Activated naive CD4-positive, alpha-beta T cell (primary cell): ENCODE measurements at places on chromosomes 2 and 18.

DNA sequence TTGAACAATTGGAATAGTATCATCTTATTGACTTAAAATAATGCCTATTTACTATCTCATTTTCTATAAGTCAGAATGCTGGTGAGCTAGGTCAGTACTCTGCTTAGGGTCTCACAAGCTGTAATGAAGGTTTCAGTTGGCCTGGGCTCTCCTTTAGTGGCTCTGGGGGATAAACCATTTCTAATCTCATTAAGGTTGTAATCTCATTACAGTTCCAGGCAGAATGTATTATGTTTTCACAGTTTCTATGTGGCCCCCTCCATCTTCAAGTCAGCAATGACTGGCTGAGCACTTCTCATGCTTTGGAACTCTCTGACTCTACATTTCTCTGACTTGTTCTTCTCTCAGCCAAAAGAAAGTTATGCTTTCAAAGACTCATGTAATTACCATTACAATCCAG, 163.1 kb downstream of the CCDC178 start:
- DNase-seq: no peak

DNA sequence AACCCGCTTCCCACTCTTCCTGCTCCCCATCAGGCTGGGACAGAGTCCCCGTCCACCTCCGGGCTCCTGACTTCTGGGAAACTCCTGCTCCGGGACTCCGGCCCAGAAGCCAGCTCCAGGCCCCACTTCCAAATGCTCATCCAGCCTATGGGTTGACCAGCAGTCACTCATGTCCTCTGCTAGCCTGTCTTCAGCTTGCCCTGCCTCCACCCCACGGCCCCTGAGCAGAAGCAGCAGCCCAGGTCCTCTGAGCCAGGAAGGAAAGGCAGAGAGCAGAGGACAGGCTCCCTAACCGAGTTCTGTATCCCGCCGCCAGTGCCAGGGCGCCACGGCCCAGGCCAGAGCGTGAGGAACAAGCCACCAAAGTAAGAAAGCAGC, 86.4 kb upstream of the ID2 start:
- no peak for DNase-seq

GRCh38 chr2:69742322-69742952, 503 bp downstream of the ANXA4 start:
- DNase-seq: no peak

- DNase-seq: no peak
Observed at GRCh38 chr2:25132299-25132635, 36.1 kb downstream of the POMC start.

DNA sequence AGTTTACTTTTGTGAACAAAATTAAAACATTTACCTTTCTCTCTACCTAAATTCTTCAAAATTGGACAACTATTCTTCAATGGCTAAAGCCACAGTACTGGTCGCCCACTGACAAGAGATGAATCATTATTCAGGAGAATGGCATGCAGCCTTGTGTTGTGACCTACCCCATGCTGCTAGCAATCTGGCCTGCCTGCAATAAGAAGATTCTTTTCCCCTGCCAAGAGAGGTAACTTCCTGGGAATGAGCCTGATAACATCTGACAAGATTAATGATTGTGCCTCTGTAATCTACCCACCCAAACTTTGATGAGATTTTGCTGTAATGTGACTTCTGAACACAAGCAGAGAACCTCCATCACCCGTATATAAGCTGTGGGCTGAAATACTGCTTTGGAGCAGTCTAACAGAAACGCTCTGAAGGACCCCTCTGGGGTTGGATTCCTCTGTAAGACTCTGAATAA, 47.0 kb upstream of the ST3GAL5 start:
- no peak for DNase-seq

GRCh38 chr2:189083106-189083505, 96.5 kb downstream of the COL5A2 start:
- no peak for DNase-seq

DNA sequence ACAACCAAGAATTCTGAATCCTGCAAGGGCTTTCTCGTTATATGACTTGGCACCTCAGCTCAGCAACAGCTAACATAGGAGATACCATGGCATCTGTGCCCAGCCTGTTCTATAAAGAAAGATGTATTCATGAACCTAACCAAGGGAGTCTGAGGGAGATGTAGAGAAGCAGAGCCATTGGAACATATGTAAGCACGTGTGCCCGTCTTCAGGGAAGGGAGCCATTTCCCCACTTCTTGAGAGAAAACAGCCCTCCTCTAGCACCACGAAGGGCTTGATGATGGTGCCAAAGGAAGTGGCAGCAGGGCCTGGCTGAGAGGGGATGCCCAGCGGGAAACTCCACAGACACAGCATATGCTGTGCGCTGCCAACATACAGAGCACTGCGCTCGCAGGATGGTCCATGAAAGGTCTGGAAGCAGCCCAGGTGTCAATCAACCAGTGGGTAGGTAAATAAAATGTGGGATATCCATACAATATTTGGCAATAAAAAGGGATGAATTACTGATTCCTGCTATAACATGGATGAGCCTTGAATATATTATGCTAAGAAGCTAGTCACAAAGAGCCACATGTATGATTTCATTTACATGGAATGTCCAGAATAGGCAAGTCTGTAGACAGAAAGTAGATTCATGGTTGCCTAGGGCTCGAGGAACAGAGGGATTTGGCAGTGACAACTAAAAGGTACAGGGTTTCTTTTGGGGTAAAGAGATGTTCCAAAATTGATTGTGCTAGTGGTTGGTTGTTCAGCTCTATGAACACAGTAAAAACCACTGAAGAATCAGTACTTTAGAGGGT, 16.1 kb downstream of the TMEM247 start:
- no peak for DNase-seq

- no peak for DNase-seq
Observed at GRCh38 chr2:9558948-9559381, 3.3 kb upstream of the ADAM17 start.

DNA sequence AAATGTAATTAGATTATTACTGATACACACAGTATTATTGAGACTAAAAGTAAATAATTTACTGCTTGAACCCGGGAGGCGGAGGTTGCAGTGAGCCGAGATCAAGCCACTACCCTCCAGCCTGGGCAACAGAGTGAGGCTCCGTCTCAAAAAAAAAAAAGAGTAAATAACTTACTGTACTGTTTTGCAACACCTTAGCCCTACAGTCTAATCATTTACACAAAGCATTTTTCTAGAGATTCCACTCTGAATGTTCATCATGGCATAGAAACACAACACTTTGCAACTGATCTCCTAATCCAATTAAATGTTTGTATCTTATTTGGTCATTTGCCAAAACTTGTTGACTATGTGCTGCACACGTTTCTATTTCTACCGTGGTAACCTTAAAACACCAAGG, 23.4 kb upstream of the RMP24 start:
- DNase-seq: no peak

GRCh38 chr2:43067254-43068040, 159.0 kb downstream of the ZFP36L2 start:
- DNase-seq: no peak

DNA sequence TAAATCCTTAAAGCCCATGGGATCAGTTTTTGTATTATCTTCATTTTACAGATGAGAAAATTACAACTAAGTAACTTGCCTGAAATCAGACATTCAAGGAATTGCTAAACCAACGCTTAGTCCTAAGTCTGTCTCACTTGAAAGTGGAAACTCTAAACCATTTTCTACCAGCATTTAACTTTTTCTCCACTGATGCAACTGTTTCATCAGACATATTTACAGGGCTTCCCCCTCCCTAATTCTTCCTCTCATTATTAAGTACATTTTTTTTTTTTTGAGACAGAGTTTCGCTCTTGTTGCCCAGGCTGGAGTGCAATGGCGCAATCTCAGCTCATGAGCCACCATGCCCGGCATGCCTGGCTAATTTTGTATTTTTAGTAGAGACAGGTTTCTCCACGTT, 88.6 kb downstream of the ACVR1C start:
- DNase-seq: no peak

DNA sequence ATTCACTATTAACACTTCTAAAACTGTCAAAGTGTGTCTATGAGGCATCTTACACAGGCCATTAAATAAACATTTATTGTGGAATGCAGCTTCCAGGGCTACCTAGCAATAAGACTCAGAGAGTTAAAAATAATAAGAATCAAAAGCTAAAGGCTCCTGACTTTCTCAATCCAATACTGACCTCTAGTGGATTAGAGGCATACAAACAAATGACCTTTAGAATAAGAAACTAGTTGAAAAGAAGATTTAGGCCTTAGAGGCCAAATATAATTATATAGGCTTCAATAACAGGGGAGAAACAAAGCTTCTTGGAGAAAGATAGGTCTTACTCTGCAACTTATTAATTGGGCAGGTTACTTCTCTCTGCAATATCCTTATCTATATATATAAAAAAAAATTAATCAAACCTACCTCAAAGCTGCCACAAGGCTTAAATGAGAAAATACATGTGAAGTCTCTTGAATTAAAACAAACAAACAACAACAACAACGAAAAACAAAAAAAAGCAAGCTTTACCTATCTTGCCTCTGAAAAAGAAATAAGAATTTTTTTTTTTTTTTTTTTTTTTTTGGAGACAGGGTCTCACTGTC, 246.1 kb downstream of the EXOC6B start:
- no peak for DNase-seq
